Left cardiac atrium (tissue), 4 donors: ENCODE measurements at places on chromosomes 1 and 21. TPM values are rescaled to one million over a fixed set of nuclear protein-coding genes. Genes with fewer than 3 reads are reported as not detected.

DNA sequence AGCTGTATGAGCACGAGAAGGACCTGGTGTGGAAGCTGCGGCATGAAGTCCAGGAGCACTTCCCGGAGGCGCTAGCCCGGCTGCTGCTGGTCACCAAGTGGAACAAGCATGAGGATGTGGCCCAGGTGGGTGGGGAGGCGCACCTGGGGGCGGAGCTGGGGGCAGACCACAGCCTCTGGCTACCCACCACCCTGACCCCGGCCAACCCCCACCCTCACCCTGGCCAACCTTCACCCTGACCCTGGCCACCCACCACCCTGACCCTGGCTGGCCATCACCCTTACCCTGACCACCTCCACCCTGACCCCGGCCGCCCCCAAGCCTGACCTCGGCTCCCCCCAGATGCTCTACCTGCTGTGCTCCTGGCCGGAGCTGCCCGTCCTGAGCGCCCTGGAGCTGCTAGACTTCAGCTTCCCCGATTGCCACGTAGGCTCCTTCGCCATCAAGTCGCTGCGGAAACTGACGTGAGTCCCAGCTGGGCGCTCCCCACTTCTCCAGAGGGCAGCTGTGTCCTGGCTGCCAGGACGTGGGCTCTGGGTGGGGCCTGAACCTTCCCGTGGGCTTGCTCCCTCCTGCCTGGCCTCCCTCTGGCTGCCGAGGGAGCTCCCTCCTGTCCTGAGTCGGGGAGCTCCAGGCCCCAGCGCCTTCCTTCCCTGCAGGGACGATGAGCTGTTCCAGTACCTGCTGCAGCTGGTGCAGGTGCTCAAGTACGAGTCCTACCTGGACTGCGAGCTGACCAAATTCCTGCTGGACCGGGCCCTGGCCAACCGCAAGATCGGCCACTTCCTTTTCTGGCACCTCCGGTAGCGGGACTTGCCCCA, 69.5 kb downstream of the PIK3CD start:
- no peak for DNase-seq

ADAMTS5 gene
- 7.9 TPM for total RNA-seq

GRCh38 chr1:87830432-87830978, 501.8 kb downstream of the LMO4 start:
- DNase-seq: no peak

GCSAML gene
- total RNA-seq: not detected

DNA sequence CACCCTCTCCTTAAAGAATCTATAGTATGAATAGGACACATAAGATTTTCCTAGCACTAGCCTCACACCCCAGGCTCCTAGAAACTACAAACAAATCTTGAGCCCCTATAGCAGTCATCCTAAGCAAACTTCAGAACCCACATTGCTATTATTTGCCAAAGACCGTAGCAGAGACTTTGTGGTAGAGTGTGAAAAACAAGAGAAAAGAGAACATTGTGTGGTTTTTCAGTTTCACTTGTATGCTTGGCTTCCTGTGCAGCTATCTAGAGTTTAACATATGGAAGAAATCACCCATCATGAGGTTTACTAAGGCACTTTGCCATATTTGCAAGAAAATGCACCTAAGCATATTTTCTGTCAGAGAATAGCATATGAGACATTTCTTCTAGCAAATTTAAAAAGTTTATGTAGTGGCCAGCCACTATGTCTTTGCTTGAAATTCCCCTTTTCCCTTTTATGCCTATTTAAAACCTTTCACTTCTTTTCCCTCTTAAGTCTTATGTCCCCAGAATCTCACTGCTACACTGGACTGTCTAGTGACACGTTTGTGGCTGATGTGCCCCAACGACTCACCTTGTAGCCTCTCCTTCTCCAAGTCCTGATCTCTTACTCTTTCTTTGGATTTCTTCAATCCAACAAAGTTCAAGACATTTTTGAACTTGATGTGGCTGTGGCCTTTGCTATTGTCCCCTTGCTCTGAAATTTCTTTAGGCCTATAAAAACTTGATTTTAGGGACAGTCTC, 25.6 kb downstream of the CCDC190 start:
- no peak for DNase-seq

MIXL1 gene
- total RNA-seq: not detected

DNA sequence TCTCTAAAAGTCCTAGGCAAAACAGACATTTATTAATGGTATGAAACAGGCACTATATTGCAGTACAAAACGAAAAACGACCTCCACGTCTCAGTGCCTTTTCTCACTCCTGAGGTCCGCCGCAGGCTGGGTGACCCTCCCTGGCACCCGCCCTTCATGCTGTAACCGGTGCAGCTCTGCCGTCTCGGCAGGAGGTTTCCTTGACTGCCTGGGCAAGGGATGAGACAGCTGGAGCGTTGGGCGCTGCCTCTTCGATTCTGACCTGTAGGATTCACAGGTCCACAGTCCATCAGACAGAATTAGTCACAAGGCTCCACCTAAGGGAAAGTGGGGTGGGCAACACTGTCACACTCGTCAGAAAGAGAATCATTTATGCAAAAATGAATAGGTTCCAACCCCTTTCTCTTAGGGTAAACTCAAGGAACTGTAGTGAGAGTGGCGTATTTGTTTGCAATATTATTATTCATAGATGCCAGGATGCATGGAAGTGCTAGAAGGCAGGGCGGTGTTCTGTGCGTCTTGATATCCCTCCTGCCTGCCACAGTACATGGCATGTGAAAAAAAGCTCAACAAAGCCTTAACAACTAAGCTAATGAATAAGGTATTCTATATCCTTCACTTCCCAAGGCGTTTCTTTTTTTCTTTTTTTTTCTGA, 23.5 kb upstream of the ZBTB18 start:
- no peak for DNase-seq

- DNase-seq: no peak
Measured at GRCh38 chr21:29638761-29639327, 301.0 kb downstream of the GRIK1 start.

SPATA17 gene
- 1.8 TPM for total RNA-seq

DNA sequence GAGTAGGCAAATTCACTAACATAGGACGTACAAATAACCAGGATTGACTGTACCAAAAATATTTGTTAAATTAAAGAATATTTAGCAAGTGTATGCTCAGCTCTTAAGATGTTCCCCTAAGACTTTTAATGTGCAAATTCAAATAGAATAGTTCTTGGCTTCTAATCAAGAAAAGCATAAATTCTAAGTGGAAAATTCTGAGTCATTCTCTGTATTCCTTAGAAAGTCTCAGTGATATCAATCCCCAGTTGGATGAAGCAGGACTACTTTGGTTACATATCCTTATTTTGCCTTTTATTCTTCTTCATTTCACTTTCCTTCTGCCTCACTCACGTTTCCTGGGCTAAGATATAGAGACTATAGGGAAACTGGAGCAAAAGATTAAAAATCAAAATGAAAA, 130.2 kb downstream of the IFI44 start:
- no peak for DNase-seq

DNA sequence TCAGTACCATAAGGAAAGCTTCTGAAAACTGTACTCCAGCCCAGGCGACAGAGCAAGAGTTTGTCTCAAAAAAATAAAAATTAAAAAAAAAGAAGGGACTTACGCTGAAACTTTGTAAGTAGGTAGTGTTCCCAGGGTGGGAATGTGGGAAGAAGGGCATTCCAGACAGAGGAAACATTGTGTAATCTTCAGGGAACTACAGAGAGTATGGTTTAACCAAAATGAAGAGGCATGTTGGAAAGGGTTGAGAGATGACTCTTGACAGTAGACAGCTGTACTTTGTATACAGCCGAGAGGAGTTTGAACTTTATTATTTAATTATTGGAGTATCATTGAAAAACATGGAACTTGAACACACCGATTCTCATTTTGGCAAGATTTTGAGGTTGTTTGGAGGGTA, 43.0 kb downstream of the PPP2R5A start:
- DNase-seq: no peak

TTC24 gene
- total RNA-seq: not detected

DNA sequence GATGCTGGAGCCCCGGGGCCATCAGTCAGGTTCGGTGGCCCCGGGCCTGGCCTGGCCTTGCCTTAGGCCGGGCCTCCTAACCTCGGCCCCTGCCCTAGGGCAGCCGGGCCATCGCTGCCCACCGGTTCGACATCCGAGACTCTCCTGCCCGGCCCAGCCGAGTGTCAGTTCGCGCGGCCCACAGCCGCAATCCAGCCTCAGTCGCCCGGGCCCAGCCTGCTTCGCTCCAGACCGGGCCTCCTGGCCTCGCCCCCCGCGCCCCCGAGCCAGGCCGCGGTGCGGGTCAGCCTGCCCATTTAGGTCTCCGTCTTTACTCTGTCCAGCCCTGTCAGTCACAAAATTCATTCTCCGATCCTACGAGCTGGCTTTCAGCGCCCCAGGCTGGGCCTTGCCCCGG, 777 bp downstream of the LRRC41 start:
- DNase-seq: peak; percentile 52

INAVA gene
- 0.29 TPM for total RNA-seq

C1orf94 gene
- not detected for total RNA-seq

DNA sequence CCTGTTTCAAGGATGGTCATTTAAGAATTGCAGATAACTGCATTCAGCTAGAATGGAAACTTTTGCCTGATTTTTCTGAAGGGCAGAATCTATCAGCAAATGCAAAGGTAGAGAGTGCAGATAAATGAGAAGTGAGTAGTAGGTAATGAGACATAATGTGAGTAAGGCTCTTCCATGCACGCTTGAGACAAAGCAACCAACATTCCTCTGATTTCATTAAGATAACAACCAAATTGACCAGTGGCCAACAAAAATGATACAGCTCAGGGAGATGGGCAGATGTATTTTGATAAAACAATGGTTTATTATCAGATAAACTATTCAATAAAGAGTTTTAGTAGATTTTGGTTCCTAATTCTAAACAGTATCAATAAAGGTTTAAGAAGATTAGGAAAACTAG, 404.4 kb upstream of the PBX1 start:
- DNase-seq: no peak

- DNase-seq: no peak
Measured at GRCh38 chr1:55547405-55547804, 332.2 kb upstream of the USP24 start.
